IPS DF 19.7 (cell line): ENCODE measurements at places on chromosomes 5 and 9.

GRCh38 chr5:123421773-123422172 lies 1.4 kb downstream of the CEP120 start:
- DNase-seq, result no peak

DNA sequence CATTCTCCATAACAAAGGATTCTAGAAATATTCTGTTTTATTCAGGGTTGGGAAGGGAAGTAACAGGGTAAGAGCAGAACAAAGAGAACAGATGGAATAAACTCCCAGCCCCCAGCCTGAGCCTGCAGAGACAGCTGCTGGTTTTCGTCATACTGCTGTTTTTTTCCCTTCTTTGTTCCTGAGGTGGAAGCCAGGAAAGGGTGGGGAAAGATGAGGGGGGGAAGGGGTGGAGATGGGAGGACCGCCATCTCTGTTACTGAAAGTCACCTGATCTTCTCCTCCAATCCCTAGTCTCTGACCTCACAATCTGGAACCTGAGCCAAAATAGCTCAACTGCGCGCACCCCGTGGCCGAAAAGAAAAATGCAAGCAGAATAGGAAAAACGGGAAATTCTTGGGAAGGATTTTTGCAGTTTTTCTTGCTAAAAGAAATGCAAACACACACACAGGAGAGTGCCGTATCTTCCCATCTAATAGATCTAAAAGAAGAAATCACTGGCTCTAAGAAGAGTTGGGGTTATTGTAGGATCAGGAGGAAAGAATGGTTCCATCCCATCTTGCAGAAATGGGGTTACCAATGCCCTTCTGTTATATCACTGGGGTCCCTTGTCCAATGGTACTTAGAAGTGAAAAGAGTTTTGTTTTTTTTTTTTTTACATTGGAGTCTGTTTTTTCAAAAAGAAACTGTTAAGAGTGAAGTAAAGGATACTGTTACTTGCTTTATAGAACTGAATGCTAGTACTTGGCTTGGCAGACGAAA lies 57.9 kb downstream of the DIAPH1 start:
- DNase-seq, result peak; percentile 97

DNA sequence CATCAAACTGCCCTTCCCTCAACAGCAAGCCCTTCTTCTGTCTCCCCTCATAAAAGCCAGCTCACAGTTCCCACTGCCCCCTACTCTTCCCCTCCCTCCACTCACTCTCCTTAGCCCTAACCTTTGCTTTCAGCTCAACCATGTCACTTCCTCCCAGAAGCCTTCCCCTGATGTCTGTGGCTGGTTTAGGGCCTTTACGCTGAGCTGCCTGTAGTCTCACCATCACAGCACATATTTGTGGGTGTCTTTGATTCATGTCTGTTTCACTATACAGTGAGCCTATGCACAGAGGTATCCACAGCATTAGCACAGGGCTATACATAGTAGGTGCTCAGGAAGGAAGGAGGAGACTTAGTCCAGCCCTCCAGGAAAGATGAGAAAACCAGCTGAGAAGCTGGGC lies 34.7 kb downstream of the C9orf50 start:
- DNase-seq, result no peak

- DNase-seq, result no peak
Measured at GRCh38 chr5:52132053-52132452, 655.7 kb upstream of the ITGA1 start.

DNA sequence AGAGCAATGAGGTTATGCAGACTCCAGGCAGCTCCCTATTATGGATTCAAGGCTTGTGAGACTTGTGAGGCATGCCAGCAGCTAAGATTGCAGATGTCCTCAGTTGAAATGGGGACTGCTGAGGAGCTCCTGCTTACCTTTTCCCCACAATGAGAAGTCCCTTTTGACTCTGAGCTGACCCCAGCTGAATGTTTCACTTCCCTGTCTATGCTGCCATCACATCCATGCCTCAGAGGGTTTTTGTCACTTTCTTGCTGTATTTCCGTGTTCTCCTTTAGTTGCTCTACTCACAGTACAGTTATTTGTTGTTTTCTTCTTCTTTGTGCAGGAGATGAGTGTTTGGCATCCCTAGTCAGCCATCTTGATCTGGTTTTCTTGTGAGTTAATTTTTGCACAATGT lies 18.8 kb upstream of the OR2S2 start:
- no peak for DNase-seq

GRCh38 chr5:52996979-52997378 lies 7.8 kb downstream of the ITGA2 start:
- no peak for DNase-seq

GRCh38 chr9:28363151-28363562 lies 789.9 kb upstream of the C9orf72 start:
- no peak for DNase-seq

- DNase-seq, result no peak
Measured at GRCh38 chr9:98583417-98583816, 125.3 kb downstream of the GABBR2 start.

DNA sequence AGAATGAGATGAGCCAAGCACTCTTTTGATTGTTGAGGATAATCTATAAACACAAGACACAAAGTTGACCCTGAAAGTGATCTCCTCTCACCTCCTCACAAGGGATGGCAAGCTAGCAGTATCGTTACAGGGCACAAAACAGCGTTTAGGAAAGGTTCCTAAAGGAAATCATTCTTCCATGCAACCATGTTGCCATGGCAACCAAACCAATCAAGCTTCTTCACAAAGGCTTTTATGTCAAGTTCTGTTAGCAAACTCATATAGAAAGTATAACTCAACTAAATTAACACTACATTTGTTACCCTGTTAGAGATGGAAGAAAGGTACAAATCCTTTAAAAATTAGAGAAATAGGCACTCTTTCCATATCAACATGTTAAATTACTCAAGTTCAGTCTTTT lies 1016.8 kb upstream of the DMAC1 start:
- DNase-seq, result peak; percentile 35

- DNase-seq, result no peak
Measured at GRCh38 chr9:136565086-136565714, 19.4 kb upstream of the NOTCH1 start.

GRCh38 chr5:154228696-154229095 lies 38.2 kb downstream of the GALNT10 start:
- no peak for DNase-seq

DNA sequence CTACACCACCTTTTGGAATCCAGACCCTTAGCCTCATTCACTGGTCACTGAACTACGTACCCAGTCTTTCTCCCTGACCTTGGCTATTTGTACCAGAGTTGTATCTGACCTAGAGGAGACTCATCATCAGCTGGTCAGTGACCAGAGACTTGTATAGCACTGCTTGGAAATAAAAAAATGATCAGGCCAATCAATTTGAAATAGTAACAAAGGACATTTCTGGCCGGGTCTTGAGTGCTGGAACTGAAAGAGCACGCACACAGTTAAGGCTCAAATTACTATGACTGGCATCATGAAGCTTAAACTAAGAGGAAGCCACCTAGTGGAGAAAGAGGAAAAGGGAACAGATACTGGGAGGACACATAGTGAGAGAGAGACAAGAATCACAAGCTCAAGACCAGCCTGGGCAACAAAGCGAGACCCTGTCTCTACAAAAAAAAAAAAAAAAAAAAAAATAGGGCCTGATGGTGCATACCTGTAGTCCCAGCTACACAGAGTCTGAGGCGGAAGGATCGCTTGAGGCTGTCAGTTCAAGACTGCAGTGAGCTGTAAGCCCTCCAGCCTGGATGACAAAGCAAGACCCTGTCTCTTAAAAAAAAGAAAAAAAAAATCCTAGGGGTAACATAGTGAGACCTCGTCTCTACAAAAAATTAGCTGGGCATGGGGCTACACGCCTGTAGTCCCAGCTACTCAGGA lies 12.8 kb upstream of the SRP19 start:
- DNase-seq, result peak; percentile 75

DNA sequence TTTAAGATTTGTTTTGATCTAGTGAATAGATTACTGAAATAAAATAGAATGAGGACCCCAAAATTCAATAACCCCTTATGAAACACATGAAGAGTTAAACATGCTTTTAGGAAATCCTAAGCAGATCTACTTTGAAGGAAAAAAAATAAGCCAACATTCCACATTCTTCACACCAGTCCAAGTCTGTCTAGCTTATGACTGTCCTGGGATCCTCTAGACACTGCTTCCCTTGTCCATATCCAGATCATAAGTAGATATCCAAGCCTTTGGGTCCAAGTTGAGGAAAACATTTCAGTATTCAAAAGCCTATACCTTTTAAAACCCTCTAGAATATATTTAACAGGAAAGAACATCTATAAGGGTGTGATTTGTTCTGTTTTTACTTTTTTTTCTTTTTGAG lies 58.8 kb upstream of the MINAR2 start:
- DNase-seq, result no peak

DNA sequence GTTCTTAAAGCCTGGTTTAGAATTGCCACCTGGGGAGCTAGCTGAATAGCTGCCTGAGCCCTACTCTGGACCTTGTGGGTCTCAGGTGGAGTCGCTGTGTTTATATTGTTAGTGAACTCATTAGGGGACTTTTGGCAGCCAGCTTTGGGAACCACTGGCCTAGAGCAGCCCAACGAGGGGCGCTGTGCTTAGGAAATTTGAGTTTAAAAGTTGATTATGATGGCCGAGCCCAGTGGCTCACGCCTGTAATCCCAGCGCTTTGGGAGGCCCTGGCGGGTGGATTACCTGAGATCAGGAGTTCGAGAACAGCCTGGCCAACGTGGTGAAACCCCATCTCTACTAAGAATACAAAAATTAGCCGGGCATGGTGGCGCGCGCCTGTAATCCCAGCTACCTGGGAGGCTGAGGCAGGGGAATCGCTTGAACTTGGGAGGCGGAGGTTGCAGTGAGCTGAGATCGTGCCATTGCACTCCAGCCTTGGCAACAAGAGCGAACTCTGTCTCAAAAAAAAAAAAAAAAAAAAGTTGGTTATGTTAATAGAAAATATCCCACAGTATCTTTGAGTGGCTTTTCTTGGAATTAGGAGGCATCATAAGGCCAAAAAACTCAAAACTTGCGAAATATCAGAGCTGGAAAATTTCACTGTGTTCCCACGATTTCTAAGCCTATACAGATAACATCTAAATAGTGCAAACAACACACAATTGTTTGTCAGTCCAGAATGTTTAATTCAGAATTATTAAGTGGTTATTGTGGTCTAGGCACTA lies 809 bp downstream of the MCCC2 start:
- DNase-seq, result no peak

DNA sequence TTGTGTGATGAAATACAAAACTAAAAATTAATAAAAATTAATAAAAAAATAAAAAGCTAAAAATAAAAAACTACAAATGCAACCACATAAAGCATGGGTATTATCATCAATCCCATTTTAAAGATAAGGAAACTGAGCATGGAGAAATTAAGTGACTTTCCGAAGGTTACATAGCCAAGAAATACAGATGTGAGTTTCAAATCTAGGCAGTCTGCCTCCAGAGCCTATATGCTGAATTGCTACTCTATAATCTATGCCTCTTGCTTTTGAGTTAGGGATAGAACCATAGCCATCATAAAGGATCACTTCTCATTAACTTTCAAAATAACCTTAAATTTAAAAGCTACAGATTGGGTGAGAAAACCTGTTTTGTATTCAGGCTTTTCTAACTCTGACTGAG lies 18.8 kb upstream of the ERAP2 start:
- no peak for DNase-seq

DNA sequence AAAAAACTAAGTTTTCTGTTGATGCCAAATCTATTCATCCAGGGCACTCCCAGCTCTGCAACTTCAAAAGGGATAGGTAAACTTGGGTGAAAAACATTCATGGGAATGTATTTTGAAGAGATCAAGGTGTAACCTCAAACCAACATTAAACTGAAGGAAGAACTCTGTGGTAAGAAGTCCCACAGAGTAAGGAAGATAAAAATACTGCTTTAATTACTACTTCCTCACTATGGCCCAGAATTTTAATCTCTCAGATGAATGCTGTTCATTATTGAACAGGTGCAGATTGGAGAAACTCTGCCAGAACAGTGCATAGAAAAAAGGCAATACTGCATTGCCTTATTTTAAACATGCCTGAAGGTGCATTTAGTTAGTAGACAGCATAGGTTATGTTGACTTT lies 37.6 kb upstream of the ANXA1 start:
- DNase-seq, result no peak

DNA sequence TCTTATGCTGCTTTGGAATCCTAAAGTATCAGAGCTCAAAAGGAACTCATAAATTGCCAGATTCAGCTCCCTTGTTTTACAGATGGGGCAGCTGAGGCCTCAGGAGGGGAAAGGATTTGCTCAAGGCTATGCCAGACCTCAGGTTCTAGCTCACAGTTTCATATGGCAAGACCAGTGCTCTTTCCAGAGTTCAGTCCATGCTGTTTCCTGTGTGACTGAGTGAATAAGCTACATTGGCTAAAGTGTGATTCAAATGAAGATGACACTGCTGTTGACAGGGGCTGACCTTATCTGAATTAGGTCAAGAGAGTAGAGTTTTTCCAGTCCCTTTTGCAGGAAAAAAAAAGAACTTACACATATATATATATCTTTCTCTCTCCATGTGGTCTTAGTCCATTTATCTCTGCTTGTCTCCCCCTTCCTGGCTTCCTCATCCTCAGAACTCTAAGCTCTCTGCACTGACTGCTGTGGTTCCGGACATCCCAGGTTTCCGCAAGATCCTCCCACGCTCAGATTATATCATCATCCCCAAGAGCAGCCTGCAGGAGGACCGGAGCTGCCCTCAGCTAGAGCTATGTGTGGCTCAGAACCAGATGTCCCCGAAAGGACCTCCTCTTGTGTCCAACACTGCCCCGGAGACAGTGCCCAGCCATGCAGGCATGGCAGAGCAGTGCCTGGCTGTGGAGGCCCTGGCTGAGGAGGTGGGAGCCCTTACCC lies 9.3 kb downstream of the HMGXB3 start:
- DNase-seq, result no peak

- DNase-seq, result no peak
Measured at GRCh38 chr9:20760246-20760891, 76.3 kb downstream of the FOCAD start.

DNA sequence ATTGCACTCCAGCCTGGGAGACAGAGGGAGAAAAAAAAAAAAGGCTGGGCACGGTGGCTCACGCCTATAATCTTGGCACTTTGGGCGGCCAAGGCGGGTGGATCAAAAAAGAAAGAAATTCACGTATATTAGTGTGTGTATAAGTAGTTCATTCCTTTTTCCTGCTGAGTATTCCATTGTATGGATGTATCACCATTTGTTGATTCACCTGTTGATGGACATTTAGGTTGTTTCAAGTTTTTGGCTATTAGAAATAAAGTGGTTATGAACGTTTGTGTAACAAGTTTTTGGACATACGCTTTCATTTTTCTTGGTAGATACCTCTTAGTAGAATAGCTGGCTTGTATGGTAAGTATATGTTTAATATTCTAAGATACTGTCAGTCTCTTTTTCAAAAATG lies 28.5 kb downstream of the ZNF131 start:
- DNase-seq, result no peak

GRCh38 chr9:28774433-28775235 lies 1201.4 kb upstream of the C9orf72 start:
- DNase-seq, result no peak

- no peak for DNase-seq
Measured at GRCh38 chr9:6714176-6714575, 43.6 kb upstream of the KDM4C start.

GRCh38 chr5:5419291-5420210 lies 2.9 kb upstream of the ICE1 start:
- DNase-seq, result no peak

GRCh38 chr5:160744268-160745101 lies 107.5 kb downstream of the ATP10B start:
- DNase-seq, result no peak

- DNase-seq, result no peak
Measured at GRCh38 chr9:18448101-18448500, 25.9 kb upstream of the ADAMTSL1 start.

- DNase-seq, result no peak
Measured at GRCh38 chr5:168847511-168848073, 268.4 kb upstream of the PANK3 start.
